GM13977 (cell line): ENCODE measurements at places on chromosomes 16 and 17.

- DNase-seq, result no peak
These were observed 3.3 kb downstream of the PMP22 start for GRCh38 chr17:15261802-15262290.

GRCh38 chr16:29007730-29008593, 23.1 kb downstream of the LAT start:
- no peak for DNase-seq

DNA sequence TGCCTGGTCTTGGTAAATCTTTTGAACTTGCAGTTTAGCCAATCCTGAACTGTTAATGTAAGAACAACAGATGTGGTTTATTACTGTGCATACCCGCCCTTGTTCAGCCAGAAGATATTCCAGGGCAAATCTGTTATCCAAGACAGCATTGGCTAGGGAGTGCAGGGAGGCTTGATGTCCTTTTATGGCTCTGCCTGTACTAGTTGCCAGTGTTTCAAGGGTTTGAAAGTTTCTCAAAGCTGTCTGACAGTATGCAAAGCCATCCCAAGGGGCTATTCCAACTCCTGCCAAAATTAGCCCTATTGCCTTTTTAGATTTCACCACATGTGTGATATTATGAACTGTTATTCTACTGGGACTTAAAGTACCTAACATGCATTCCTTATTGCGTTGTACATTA, 30.1 kb downstream of the LCMT1 start:
- DNase-seq, result no peak

GRCh38 chr17:46975287-46975686, 3.8 kb downstream of the RPRML start:
- DNase-seq, result no peak

GRCh38 chr17:38550661-38551060, 55.1 kb downstream of the SRCIN1 start:
- DNase-seq, result no peak

DNA sequence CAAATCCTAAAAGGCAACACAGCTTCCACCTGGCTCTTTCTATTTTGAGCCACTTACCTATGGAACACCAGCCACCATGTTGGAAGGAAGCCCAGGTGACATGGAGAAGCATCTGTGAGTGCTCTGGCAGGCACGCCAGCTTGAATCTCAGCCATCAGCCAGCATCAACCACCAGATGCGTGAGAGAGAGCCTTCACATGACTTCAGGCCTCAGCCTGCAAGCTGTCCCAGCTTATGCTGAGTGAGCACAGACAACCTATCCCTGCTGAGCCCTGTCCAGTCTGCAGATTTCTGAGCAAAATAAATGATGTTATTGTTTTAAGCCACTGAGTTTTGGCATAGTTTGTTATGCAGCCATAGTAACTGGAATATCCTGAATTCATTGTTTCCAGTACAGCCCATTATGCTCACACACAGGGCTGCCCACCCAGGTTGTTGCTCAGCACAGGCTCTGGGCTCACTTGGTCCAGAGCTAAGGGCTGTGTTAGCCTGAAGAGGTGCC, 35.1 kb downstream of the TMEM238L start:
- no peak for DNase-seq

DNA sequence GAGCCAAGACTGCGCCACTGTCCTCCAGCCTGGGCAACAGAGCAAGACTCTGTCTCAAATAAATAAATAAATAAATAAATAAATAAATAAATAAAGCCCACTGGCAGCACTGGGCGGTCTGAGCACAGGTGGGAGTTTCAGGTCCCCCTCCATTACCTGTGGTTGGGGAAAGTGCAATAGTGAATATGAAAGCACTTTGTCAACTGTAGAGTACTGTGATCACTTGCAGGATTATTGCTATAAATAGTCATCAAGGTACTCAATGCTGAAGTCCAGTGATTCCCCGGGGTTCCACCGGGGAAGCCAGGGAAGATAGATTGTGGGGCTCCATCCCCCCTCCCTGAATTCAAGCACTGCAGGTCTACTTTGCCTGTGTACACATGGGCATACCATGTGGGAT, 42.7 kb upstream of the CPNE2 start:
- peak; percentile 78 for DNase-seq

DNA sequence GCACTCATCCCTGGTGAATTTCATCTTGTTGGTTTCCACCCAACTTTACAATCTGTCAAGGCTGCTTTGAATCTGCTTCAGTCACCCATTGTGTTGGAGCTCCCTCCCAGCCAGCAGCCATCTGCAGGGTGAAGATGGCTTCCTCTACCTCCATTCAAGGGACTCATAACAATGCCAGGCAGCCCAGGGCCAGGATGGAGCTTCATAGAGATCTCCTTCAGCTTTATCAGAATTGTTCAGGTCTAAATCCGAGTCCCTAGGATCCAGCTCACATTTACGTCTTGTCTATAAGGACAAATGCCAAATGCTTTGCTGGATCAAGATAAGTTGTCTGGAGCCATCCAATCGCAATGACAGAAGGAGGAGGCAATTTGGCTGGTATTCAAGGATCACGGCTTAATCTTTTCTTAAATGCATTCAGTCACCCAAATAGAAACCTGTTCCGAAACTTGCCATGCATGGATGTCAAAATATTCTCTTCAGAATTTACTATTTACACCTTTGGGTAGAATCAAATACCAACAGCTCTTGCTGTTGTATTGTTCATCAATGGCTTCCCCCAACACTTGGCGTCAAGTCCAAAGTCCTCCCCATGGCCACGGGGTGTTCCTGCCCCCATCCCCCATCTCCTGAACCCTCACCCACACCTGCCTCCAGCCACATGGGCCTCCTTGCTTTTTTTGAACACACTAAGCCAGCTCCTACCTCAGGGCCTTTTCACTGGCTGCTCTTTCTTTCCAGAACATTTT, 3.8 kb upstream of the FAM171A2 start:
- DNase-seq, result no peak

GRCh38 chr16:55645986-55646385, 9.8 kb upstream of the SLC6A2 start:
- DNase-seq, result no peak

DNA sequence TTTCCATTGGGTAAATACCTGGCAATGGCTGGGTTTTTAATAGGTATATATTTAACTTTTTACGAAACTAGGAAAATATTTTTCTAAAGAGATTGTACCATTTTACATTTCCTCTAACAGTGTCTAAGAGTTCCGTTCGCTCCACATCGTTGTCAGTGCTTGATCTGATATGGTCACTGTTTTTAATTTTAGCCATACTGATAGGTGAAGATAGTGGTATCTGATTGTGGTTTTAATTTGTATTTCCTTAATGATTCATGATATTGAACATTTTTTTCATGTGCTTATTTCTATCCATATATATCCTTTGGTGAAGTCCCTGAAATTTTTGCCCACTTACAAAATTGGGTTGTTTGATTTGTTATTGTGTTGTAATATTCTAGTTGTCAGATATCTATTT, 117.7 kb downstream of the CHD9 start:
- DNase-seq, result no peak

- no peak for DNase-seq
These were observed 197.9 kb upstream of the CDH11 start for GRCh38 chr16:65319621-65320231.

DNA sequence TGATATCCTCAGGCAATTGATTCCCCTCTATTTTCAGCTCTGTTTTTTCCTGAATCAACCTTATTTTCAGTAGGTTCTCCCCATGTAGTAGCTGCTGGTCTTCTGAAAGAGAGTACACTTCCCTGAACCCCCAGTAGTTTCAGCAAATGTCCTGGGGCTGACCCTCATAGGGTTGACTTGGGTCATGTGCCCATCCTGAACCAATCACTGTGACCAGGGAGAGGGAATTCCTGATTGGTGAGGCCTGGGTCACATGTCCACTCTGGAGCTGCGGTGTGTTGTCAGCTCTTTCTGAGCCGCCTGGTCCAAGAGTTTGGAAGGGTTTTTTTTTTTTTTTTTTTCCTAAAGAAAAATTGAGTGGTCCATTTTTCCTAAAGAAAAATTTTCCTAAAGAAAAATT, 8.3 kb upstream of the ZKSCAN2 start:
- no peak for DNase-seq

GRCh38 chr17:53780320-53780719, 42.4 kb upstream of the KIF2B start:
- DNase-seq, result no peak

- DNase-seq, result no peak
These were observed 69.8 kb downstream of the PRKCA start for GRCh38 chr17:66372182-66372581.

GRCh38 chr17:62989501-62989900, 23.5 kb downstream of the TANC2 start:
- no peak for DNase-seq

DNA sequence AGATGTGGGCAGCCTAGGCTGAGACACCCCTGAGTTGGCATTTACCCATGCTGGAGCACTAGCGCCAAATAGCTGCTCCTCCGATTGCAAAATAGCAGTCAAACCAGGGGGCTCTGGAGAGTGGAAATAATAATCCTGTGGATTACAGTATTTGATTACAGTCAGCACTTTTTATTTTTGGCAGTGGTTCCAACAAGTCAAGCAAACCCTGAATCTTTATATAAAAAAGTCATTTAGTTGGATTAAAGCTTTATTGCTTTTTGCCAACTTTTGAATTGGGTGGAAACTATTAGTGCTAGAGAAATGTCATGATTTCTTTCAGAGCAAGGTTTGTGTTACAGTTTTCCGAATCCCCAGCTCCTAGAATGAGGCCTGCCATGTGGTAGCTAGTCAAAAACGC, 99.3 kb upstream of the FAM20A start:
- DNase-seq, result no peak
